ENCODE measurements at places on chromosomes 6 and 20.

DNA sequence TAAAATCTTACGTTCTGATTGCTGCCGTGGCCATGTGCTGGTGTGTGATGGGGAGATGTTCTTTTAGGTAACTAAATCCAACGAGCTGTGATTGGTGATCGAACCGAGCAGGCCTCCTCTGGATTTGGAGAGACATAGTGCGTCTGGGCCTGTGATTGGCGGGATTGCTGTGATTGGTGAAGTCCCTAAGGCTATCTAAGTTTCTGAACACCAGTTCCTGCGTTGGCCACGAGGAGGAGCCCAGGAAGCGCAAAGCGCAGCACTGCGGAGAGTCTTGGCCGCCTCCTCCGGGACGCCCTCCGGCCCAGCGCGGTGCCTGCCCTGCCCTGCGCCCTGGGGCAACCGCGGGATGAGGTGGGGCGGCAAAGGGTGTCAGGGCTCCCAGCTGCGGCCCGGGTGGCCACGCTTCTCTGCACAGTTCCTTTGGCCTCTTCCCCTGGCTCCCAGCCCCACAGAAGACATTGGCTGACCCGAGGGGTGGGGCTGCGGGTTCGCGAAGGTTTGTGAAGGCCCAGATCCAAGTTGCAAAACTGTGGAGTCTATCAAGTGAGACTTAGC, 33.0 kb downstream of the HNF4A start:
- peak; percentile 81 for DNase-seq

- DNase-seq, result no peak
These were observed 58.8 kb upstream of the CNKSR3 start for GRCh38 chr6:154569156-154569862.

DNA sequence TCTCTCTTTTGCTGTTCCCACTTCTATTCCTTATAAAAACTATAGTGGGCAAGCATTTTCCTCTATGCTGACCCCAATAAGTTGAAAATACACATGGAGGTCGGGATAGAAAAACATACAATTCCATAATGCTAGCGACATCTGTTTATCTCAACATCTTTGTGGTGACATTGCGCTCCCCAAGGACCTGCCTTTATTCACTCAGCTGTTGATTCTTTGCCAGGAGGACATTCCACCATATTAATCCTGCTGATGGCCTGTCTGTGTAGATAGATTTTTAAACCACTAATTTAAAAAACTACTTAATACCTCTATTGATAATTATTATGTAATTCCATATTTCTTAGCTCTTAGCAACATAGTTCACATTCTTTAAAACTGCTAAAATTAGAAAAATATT, 555.3 kb upstream of the MAP3K7 start:
- no peak for DNase-seq

- DNase-seq, result no peak
These were observed 138.9 kb downstream of the PACRG start for GRCh38 chr6:162866656-162867055.

DNA sequence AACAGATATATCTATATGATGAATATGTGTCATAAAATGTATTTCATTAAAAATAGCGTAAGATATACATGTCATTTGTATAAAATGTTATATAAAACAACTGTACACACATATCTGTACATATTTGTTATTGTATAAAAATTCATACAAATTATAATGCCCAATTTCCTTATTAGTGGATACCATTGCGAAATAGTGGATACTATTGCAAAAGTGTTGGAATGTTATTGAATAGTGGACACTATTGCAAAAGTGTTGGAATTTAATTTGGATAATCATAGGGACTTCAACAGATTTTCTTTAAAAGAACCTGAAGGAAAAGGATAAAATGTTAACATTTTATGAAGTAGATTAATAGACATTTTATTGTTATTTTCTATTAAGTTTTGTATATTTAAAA, 487.4 kb downstream of the HAO1 start:
- no peak for DNase-seq

DNA sequence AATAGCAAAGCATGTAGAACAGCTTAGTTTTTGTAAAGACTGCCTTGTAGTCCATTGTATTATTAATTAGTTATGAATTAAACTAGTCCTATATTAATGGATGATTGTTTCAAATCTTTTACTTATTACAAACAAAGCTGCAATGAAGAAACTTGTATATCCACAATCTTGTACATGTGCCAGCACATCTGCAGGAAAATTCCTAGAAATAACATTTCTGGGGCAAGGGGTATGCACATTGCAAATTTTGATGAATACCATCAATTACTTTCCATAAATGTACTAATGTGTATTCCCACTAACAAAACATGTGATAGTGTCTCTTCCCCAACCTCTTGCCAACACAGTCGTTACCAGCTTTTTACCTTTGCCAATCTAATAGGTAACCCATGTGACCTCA, 73.6 kb upstream of the AKAP12 start:
- no peak for DNase-seq

DNA sequence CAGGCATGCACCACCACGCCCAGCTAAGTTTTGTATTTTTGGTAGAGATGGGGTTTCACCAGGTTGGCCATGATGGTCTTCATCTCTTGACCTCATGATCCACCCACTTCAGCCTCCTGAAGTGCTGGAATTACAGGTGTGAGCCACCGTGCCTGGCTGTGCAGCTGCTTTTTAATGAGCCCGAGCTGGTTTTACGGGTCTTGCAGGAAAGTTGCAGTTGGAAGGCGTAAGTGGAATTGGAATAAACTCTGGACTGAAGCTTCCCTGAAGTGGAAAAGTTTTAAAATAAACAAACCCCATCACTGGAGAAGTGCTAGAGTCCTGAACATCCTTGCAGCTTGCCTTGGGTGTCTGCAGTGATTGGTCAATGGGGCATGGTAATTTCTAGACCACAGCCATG, 40.4 kb downstream of the KIF25 start:
- no peak for DNase-seq

DNA sequence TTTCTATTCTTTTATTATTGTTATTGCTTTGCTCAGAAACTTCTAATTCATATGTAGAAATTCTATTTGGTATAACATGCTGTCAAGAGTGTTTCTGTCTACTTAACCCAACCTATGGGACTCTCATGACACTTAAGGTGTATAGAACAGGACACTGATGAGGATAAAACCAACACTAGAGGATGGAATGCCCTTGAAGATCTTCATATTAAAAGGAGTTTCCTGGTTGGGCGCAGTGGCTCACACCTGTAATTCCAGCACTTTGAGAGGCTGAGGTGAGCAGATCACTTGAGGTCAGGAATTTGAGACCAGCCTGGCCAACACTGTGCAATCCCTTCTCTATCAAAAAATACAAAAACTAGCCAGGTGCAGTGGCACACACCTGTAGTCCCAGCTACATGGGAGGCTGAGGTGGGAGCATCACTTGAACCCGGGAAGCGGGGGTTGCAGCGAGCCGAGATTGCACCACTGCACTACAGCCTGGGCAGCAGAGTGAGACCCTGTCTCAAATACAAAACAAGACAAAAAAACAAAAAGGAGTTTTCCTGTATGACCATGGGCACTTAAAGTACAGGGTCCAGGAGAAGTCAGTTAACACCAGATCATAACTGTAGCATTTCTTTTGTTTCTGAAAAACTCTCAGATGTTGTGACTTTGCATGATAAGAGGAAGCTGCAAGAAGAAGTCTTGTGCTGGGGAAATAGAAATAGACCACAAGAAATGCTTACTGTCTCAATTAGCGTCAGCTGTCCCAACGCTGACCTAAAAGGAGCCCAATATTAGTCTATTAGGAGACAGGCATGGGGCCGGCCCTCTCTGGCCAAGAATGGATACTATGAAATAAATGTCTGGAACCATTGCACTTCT, 38.9 kb upstream of the CD2AP start:
- DNase-seq, result no peak

GRCh38 chr20:17636523-17637412, 45.3 kb downstream of the RRBP1 start:
- DNase-seq, result no peak

- no peak for DNase-seq
These were observed 7.8 kb downstream of the PTGIS start for GRCh38 chr20:49560186-49560585.

- no peak for DNase-seq
These were observed 4.4 kb upstream of the MEP1A start for GRCh38 chr6:46788791-46789190.

GRCh38 chr6:16521528-16521927, 239.7 kb downstream of the ATXN1 start:
- DNase-seq, result no peak

DNA sequence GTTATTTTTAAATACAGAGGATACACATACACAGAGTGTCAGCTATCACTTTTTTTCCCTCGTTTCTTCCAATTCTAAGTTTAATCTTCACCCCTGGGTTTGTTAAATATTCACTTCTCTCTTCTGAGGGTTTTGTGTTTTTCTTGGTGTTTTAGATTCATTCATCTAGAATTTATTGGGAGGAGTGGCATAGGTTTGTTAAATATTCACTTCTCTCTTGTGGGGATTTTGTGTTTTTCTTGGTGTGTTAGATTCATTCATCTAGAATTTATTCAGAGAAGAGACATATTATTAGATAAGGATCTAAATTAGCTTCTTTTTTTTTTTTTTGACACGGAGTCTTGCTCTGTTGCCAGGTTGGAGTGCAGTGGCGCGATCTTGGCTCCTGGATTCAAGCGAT, 3.9 kb downstream of the GTF2H5 start:
- DNase-seq, result no peak

DNA sequence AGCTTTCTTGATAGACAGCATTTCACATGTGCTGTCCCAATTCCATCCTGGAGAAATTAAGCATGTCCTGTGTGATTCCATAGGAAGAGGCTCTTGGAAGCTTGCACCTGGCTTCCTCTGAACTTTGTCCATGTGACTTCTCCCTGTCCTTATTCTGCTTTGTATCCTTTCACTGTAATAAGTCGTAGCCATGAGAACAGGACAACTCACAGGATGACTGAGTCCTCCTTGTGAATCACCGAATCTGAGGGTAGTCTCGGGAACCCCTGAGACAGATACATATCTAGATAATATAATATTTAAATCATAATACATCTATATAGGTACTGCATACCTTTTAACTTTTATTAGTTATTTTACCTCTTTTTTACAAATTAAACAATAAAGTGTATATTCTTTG, 156.7 kb upstream of the THEMIS start:
- DNase-seq, result no peak

DNA sequence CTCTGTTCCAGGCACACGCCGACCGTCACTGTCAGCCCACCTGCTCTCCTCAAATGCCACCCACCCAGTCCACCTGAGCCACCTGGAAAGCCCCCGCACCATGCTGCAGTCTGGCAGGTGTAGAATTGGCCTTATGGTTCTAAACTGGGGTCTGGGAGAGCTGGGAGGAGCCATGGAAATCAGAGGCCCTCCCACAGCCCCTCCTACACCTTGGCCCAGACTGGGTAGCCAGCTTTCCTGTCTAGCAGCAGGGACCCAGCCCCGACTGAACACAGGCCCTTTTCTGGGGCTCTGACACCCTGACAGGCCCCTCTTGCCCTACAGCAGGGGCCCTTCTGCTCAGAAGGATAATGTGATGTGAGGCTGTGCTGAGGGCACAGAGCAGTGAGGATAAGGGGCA, 31.1 kb downstream of the LRFN2 start:
- DNase-seq, result no peak

DNA sequence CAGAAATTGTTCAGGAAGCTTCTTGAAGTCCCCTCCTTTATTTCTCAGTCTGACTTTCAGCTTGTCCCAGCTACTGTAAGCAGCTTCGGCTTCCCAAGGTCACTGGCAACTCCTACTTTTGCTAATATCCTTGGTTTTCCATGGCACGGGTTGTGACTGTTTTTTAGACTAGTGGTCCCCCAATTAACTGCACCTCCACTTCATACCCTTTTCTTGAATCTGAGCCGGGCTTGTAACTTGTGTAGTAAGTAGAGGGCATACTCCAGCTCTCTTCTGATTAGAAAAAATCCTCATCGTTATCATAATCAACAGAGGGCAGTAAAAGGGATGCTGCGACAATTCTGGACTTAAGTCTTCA, 162.3 kb upstream of the TNFAIP3 start:
- DNase-seq, result no peak

DNA sequence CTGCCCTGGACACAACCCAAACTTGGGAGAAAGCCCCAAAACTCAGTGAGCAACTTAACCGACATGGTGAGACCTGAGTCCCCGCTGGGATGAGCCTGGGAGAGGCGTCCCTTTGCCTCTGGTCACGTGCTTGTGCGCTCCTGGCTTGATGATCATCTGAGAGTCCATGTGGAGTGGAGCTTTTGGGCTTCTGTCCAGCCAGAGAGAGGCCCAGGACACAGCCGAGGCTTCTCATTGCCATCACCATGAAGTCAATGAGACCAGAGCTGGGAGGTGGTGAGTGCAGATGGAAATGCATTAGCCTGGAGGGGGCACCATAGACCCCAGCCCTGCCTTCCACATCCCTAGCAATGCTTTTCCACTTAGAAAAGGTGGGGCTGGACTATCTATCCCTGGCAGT, 250.0 kb downstream of the SLC24A3 start:
- DNase-seq, result no peak

- no peak for DNase-seq
These were observed 54.3 kb downstream of the SLC23A2 start for GRCh38 chr20:4946986-4947385.

- DNase-seq, result peak; percentile 43
These were observed 290.3 kb upstream of the STXBP5 start for GRCh38 chr6:146913842-146914488.

DNA sequence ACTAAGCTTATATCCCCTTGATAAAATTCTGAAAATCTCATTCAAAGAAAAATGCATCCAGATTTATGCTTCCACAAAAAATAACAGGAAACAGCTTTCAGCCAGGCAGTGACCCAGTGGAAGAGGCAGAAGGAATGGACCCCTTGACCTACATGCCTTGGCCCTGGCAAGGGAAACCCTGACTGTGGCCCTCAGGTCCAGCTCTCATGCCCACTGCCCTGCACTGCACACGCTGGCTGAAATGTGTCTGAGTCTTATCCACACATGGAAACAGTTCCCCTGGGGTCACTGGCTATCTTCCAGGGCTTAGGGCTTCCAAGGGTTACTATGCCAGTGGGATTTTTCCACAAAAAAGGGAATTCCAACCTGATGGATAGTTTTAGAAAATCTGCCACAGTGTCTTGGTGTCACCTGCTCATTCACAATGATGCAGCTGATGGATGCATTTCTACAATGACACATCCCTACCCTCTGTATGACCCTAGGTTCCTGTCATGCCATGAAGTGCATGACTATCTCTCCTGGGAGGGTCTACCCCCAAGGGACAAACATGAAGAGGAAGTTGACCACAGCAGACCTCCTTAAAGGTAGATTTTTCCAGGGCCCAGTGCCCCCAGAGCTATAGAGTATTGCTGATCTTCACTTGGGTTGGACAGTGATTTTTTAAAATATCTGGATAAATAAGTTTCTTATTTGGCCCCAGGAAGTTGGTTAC, 121.9 kb upstream of the CD93 start:
- DNase-seq, result no peak

DNA sequence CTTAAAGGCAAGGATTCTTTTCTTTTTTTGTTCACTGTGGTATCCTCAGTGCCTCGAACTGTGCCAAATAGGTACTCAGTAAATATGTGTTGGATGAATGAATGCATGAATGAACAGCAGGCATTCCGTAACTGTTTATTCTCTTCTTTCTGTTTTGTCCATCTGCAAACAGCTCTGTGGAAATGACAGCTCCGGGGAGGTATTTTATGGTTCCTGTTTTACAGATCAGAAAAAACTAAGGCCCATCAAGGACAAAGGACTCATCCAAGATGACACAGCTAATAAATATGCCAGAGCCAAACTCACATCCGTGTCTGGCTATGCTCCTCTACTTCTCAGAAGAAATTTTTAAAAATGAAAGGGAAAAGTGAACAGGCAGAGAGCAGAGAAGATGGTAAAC, 21.0 kb downstream of the JPH2 start:
- no peak for DNase-seq

All from activated CD4-positive, alpha-beta T cell treated with anti-CD3 and anti-CD28 coated beads, Interleukin-2, Interleukin-6, amounts not matched to agents 100 ng/mL and 50 ng/mL, durations not matched to agents 16 hours and 8 hours (primary cell).